ENCODE measurements at places on chromosomes 12 and 14.

DNA sequence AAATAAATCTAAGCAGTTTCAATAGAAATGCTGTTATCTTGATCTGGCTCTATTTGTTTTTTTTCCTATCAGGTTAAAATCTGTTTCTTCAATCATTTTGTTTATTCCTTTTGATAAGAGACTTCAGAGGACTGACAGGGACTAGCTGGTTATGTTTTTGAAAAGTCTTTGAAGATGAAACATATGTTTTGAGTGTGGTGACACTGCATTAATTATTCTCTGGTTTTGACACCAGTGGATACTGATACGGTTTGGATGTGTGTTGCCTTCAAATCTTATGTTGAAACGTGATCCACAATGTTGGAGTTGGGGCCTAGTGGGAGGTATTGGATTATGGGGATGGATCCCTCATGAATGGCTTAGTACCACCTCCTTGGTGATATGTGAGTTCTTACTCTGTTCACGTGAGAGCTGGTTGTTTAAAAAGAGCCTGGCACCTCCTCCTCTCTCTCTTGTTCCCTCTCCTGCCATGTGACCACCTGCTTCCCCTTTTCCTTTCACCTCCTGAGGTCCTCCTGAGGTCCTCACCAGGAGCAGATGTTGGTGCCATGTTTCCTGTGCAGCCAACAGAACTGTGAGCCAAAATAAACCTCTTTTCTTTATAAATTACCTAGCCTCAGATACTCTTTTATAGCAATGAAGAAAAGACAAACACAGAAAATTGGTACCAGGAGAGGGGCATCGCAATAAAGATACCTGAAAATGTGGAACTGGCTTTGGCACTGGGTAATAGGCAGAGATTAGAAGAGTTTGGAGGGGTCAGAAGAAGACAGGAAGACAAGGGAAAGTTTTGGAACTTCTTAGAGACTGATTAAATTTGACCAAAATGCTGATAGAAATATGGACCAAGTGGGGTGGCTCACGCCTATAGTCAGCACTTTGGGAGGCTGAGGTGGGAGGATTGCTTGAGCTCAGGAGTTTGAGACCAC lies 23.0 kb downstream of the RASSF3 start:
- DNase-seq: no peak

DNA sequence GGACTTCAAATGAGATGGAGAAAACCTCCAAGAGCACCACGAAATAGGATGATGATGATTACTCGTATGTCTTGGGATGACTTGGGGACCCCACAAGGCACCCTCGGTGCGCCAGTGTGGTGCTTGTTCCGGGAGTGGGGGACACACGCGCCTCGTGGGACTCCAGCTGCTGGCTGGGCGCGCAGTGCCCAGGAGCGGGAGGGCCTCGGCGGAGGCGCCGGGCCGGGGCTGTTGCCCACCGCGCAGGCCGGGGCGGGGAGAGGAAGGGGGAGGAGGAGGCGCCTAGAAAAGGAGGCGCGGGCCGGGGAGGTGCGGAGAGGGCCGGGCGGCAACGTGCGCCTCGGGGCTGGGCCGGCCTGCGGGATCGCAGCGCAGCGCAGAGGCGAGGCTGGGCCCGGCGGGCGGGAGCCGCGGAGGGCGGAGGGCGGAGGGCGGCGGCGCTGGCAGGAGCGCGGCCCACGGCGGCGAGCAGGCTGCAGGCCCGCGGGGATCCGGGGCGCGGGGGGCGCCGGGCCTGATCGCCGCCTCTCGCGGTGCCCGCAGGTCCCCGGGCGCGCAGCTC lies at the start of gene RFLNA:
Gene RFLNA, plus strand, starts transcription at position 314 of the 562 bp plus-strand sequence. CDS start 337 bp downstream, outside the sequence.
- no peak for DNase-seq

DNA sequence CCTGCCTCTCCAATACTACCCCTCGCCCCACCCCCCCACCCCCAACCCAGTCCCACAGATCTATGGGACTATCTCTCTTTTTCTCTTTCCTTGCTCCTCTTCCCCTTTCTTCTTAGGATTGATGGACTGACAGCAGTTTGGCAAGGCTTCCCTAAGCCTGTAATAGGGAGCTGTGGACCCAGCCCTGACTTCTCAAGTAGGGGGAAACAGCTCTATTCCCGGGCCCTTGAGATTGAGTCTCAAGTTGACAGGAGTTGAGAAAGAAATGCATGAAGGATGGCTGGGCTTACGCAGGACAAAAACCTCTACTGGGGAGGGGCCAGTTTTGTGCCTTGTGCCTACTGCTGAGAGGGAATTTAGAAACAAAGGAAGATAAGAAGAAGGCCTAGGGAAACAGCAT lies 60.4 kb downstream of the SMUG1 start:
- DNase-seq: no peak

DNA sequence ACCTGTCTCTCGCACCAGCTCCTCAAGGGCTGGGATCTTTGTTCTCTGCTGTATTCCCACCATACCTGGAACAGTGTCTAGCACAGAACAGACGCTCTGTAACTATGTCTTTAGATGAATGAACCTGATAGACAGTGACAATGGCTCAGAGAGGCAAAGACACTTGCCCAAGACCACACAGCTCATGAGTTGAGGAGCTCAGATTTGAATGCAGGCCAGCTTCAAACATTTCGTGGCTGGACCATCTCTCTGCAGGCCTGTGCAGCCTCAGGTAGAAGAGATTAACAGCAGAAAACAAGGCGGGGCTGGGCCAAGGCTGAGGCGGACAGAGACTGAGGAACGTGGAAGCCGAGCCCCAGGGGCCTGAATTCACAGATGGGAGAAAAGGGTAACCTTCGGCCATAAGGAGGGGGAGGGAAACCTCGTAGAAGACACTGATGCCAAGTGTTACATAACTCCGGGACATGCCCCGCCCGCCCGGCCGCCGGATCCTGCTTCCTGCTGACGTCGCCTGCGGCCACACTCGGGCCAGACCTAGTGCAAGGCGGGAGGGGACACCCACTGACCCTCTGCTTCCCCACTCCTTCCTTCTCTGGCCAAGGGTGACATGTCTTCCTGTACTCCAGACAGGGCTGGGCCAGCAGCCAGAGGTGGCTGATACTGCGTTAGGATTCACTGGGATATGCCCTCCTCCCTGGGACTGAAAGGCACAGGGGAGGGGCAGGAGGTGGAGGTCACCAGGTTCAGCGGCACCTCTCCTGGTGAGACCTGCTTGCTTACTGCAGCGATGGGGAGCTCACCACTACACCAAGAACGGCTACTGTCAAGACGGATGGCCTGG lies 86.8 kb downstream of the RFLNA start:
- peak; percentile 51 for DNase-seq

GRCh38 chr12:55757701-55758100 lies 14.8 kb downstream of the GDF11 start:
- DNase-seq: no peak

Data from fibroblast of upper back skin (primary cell).